ENCODE measurements at places on chromosomes 1 and 21. TPM values are rescaled to one million over a fixed set of nuclear protein-coding genes. Genes with fewer than 3 reads are reported as not detected.

GRCh38 chr21:44965251-44966022 is 25.6 kb downstream of the SLX9 start:
- no peak for DNase-seq
- no peaks in the 10 kb centered on the region for H3K4me1 ChIP-seq
- H3K4me3 ChIP-seq = no peak overlapping the region
- H3K27me3 ChIP-seq = no peaks in the 10 kb centered on the region
- H3K27ac ChIP-seq = peak overlapping the region; percentile 24

GRCh38 chr1:39576016-39576657 is 453 bp downstream of the PABPC4 start:
- H3K36me3 ChIP-seq = peaks cover 39% of the 10 kb centered on the region
- no peaks in the 10 kb centered on the region for H3K27me3 ChIP-seq
- no peaks in the 10 kb centered on the region for H3K4me1 ChIP-seq
- DNase-seq = no peak

GRCh38 chr21:38243732-38244406 is 12.9 kb upstream of the KCNJ15 start:
- DNase-seq = no peak
- no peak overlapping the region for H3K4me3 ChIP-seq
- H3K27me3 ChIP-seq = no peaks in the 10 kb centered on the region
- no peak overlapping the region for H3K27ac ChIP-seq
- H3K4me1 ChIP-seq = no peaks in the 10 kb centered on the region

WDR64 gene
- not detected for total RNA-seq

NHLH1 gene
- total RNA-seq = not detected

- no peak overlapping the region for H3K27ac ChIP-seq
- H3K4me1 ChIP-seq = peaks cover 4% of the 10 kb centered on the region
- H3K4me3 ChIP-seq = no peak overlapping the region
- no peaks in the 10 kb centered on the region for H3K27me3 ChIP-seq
- H3K36me3 ChIP-seq = peaks cover 7% of the 10 kb centered on the region
These were observed 18.7 kb downstream of the TMEM53 start for GRCh38 chr1:44655609-44656008.

SMIM1 gene
- total RNA-seq = 54.6 TPM

LCA5L gene
- total RNA-seq = 1.5 TPM

PLD5 gene
- 0.19 TPM for total RNA-seq

DNA sequence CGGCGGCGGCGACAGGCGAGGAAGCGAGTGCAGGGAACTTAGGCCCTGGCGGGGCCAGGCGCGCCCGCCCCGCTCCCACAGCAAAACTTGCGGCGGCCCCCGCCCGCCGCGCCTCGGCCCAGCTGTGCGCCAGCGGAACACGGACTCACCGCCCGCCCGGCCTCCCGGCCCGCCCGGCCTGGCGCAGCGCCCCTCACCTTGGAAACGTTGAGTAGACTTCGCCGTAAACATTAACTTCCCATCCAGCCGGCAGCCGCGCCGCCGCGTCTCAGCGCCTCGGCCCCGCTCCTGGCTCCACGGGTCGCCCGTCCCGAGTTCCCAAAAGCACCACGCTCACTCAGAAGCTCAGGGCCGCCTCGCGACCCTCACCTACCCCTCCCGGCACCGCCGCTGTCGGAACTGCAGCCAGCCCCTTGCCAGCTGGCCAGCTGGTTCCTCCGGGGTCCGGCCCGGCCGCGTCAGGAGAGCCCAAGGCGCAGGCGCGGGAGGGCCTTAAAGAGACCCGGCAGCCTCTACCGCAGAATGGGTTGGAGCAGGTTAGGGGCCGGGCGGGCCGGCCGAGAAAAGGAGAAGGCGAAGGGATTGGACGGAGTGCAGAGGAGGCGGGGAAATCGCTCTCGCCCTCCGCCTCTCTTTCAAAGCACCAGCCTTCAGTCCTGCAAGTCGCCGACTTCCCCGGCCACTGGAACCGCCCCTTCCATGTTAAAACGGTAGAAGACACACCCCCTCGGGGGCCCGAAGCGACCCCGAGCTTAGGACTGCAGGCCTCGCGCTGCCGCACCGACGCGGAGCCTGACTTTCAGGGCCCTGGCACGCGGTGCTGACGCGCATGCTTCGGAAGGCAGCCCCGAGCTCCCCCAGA is at the start of gene EVI5:
EVI5 (minus strand) TSS at position 470 of the 862 bp plus-strand sequence. CDS start 48,562 bp downstream, outside the sequence.
- peak within 1 kb of the TSS; percentile 97 for H3K27ac ChIP-seq
- peak; percentile 96 for DNase-seq
- H3K4me1 ChIP-seq = peaks cover 23% of the 10 kb centered on the region
- peak within 1 kb of the TSS; percentile 87 for H3K4me3 ChIP-seq
- H3K27me3 ChIP-seq = no peaks in the 10 kb centered on the region

GUCA2A gene
- not detected for total RNA-seq

DNA sequence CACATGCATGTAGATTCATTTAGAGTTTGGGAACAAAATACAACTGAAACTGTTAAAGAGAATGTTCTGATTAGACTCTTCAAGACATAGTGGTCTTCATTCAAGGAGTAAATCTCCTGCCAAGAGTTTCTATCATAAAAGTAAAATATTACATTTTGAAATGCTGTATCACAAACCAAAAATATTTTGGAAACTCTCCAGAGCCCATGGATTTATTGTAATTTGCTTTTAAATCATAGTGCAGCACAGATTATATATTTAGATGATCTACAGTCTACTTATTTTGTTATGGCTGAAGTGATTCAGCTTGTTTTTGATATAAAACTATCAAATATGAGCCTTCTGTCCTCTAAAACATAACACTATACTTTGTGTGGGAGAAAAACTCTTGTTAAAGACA is 105.3 kb downstream of the DISP1 start:
- no peaks in the 10 kb centered on the region for H3K36me3 ChIP-seq
- no peak for DNase-seq
- peaks cover 16% of the 10 kb centered on the region for H3K4me1 ChIP-seq
- no peak overlapping the region for H3K4me3 ChIP-seq
- H3K27me3 ChIP-seq = no peaks in the 10 kb centered on the region
- no peak overlapping the region for H3K27ac ChIP-seq

GRCh38 chr1:38527373-38527966 is 332.1 kb downstream of the RRAGC start:
- H3K4me3 ChIP-seq = no peak overlapping the region
- DNase-seq = no peak
- H3K36me3 ChIP-seq = no peaks in the 10 kb centered on the region
- H3K27ac ChIP-seq = no peak overlapping the region
- no peaks in the 10 kb centered on the region for H3K27me3 ChIP-seq

GRCh38 chr1:192635939-192636338 is at the start of gene RGS13:
Gene RGS13 (plus strand): TSS chr1:192636147. CDS start chr1:192644335, 8,188 bp downstream.
- no peak within 1 kb of the TSS for H3K4me3 ChIP-seq
- no peaks in the 10 kb centered on the region for H3K27me3 ChIP-seq
- no peaks in the 10 kb centered on the region for H3K4me1 ChIP-seq
- no peak within 1 kb of the TSS for H3K27ac ChIP-seq

DNA sequence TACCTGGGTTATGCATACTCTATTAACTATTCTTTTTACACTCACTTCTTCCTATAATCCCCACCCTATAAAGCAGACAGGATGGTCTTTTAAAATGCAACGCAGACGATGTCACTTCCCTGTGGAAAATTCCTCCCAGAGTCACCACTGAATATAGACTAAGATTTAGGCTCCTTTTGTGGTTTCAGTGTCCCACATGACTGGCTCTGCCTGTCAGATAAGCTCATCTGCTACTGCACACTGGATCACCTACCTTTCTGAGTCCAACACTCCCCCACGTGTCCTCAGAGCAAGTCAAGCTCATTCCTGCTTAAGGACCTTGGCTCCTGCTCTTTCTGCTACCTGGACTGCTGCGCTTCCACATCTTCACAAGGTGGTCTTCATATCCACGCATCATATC is 73.0 kb upstream of the SIPA1L2 start:
- H3K36me3 ChIP-seq = no peaks in the 10 kb centered on the region
- no peak for DNase-seq
- H3K27me3 ChIP-seq = no peaks in the 10 kb centered on the region
- no peaks in the 10 kb centered on the region for H3K4me1 ChIP-seq

UBL4B gene
- not detected for total RNA-seq

DNA sequence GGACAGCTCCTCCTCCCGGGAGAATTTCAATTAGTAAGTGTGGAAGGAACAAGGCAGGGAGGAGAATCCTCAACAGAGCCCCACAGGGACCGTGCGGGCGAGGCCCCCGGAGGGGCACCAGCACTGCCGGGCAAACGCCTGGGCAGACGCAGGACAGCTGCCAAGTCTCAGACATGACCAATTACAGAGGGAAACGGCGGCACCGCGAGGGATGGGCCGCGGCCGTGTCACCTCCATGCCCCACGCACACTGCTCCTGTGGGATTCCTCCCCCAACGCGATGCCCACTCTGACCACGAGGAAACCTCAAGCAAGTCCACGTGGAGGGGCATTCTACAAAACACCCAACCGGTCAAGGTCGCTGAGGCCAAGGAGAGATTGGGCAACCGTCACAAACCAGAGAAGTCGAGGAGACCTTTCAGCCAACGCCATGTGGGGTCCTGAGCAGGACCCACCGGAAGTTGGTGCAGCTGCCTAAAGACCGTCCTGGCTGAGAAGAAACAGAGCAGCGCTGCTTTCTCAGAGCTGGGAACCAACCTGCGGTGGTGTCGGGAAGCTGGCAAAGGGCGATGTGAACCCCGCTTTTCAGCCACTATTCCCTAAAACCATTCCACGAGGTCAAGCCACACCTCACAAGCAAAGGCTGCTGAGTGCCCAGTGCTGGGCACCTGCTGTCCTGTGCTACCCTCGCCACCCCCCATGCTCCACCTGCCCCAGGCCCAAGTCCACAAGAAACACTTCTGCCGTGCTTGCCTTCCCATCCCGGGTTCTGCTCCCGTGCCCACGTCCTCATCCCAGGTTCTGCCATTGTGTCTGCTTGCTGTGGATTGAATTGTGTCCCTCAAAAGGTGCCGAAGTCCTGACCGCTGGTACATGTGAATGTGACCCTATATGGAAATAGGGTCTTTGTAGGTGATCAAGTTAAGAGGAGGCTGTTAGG is 1.4 kb upstream of the KRTAP10-4 start:
- H3K4me1 ChIP-seq = no peaks in the 10 kb centered on the region
- no peaks in the 10 kb centered on the region for H3K36me3 ChIP-seq
- H3K27me3 ChIP-seq = no peaks in the 10 kb centered on the region
- DNase-seq = peak; percentile 21
- no peak overlapping the region for H3K27ac ChIP-seq
- no peak overlapping the region for H3K4me3 ChIP-seq

KCNJ9 gene
- 0.08 TPM for total RNA-seq

CRP gene
- not detected for total RNA-seq
